Activated CD8-positive, alpha-beta memory T cell treated with anti-CD3 and anti-CD28 coated beads for 24 hours (primary cell): ENCODE measurements at places on chromosomes 7 and 10.

GRCh38 chr10:74640134-74640921, 186.1 kb upstream of the KAT6B start:
- no peak for DNase-seq

DNA sequence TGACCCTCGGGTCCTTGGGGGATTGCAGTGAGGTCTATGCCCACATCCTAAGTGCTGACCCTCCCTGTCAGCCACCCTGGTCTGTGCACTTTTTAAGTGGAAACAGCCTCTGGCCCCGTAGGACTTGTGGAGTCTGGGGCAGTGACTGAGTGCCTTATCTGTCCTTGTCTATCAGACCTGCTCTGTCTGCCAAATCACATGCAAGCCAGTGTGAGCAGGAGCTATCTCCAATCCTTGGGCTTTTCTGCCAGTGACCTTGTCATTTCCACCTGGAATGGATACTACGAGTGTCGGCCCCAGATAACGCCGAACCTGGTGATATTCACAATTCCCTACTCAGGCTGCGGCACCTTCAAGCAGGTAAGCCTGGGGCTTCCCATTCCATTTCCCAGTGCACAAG, 62.7 kb downstream of the C10orf120 start:
- no peak for DNase-seq

GRCh38 chr10:1476455-1476803, 260.9 kb downstream of the ADARB2 start:
- no peak for DNase-seq

DNA sequence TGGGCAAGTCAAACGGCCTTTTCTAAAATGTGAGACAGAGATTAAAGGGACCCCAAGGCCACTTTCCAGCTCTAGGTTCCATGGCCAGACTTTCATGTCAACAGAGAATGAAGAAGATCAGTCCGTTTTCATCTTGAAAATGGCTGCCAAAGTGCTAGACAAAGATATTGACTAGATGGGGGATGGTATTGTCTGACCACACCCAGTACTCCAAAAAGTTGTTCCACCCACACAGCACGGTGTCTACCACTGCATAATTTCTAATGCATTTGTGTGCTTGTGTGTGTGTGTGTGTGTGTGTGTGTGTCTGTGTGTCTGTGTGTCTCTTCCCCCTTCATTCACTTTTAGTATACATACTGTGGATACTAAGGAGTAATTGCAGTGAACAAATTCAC, 1.3 kb downstream of the COL1A2 start:
- no peak for DNase-seq

DNA sequence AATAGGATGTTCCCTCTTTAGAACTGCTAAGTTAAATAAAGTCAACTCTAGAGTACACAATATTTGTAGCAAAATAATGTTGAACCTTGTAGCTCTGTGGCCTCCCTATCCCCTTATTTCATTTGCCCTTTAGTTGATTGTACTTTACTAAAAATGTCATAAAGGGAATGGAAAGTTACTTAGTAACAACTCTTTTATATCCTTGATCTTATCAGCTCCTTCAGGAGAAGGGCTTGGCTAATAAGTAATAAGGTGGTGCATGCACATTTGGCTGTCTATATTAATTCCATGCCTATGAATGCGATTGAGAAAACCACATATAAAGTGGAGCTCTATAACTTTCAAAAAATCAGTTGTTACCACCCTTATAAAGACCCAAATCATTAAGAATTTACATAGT, 41.5 kb upstream of the GATA3 start:
- DNase-seq, result no peak

- DNase-seq, result no peak
Measured at GRCh38 chr7:139898483-139898882, 69.4 kb downstream of the TBXAS1 start.

DNA sequence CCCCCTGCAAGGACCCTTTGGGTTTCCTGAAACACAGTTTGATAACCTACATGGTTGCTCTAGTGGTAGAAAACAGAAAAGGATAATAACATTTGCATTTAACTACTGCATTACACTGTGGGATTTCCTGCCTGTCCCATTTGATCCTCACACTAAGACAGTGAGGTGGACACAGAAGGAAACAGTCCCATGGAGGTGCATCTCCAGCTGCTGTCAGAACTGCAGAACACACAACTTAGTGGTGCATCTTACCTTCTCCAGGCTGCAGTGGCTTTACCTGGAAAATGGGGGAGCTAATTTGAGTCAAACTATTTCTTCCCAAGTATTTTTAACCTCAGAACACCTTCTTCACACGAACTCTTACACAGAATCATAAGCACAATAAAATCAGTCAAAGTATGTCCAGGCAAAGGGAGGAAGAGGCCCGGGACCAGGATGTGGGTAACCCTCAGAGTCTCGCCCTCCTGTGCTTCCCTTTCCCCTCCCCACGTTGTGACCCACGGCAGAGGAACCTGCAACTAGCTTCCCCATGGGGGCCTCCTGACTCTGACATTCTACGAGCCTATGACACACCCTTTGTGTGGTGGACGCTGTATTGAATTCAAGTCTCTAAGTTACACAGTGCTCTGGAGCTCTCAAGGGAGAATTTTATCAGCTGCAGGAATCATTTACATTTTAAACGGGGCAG, 33.7 kb downstream of the SCRN1 start:
- DNase-seq, result no peak
